ENCODE measurements at places on chromosomes 1 and 21.

DNA sequence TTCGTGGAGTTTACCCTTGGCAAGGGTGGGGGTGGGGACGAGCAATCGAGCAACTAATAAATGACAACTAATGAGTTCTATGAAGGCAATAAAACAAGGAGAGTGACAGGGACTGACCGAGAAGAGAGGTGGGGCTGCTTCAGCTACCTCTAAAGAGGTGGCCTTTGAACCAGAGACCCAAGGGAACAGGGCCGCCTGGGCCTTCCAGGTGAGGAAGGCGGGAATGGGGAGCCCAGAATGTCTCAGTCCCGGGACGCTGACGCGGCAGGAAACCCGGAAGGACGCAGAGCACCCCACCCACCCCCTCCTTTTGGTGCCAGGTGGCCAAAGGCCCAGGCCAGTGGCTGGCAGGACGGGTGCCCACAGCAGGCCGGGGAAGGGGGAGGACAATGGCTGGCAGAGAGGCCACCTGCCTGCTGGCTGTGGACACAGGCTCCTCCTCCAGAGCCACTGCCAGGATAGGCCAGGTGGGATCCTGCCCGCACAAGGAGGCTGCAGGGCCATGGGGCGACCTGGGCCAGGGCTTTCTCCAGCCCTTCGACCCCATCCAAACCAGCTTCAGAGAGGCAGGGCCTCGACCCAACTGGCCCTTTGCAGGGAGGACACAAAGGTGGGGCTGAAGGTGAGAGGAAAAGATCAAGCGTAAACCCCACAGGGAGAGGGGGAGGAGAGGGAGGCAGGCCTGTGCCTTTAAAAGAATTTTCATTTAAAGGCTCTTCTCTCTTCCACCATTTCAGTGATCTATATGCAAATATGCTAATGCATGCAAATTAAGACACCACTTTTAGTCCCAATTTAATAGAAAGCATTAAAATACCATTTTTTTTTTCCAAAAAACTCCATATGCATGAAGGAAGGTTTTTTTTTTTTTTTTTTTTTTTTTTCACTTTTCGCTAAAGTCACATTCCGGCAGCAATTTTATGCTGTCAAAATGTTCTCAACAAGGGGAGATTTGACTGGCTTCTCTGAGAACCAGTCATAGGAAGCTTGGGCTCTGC, 58.1 kb downstream of the CASZ1 start:
- H3K27me3 ChIP-seq: peaks cover 27% of the 10 kb centered on the region
- H3K4me1 ChIP-seq: no peaks in the 10 kb centered on the region
- no peak overlapping the region for H3K27ac ChIP-seq
- no peaks in the 10 kb centered on the region for H3K36me3 ChIP-seq

DNA sequence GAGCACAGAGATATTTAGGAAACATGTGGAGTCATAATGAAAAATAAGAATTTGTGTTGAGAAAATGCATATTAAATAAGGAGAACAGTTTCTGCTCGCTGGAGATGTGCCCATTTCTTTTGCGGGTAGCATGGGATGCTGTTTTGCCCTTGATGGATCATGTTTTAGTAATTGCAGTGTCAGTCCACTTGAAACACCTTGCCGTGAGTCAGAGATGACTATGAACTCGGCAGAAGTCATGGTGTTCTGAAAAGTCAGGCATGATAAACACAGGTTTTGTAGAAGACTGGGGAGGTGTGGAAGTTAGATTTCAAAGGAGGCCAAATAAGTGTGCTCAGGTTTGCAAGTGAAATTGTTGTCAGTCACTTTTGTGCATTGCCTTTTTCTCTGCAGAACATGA, 315.0 kb upstream of the LRRC7 start:
- H3K27me3 ChIP-seq: no peaks in the 10 kb centered on the region
- DNase-seq: no peak
- H3K27ac ChIP-seq: no peak overlapping the region

DNA sequence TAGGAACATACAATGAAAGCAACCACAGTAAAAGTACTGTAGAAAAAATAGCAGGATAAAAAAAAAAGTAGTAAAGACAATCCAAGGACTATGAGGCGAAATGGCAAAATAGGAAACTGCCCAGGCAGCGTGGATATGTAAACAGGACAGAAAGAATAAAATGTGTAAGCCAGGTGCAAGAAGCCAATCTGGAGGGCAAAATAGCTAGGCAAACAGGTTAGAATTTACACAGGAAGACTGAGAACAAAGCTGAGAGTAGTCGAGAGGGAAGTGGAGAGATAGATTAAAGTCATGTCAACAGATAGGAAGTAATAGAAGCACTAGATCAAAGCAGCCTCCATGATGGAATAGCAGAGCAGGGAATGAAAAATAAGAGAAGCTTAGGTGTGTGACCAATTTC, 124.2 kb upstream of the B3GALT2 start:
- H3K4me3 ChIP-seq: no peak overlapping the region
- peaks cover 7% of the 10 kb centered on the region for H3K4me1 ChIP-seq
- no peaks in the 10 kb centered on the region for H3K36me3 ChIP-seq
- no peaks in the 10 kb centered on the region for H3K27me3 ChIP-seq

DNA sequence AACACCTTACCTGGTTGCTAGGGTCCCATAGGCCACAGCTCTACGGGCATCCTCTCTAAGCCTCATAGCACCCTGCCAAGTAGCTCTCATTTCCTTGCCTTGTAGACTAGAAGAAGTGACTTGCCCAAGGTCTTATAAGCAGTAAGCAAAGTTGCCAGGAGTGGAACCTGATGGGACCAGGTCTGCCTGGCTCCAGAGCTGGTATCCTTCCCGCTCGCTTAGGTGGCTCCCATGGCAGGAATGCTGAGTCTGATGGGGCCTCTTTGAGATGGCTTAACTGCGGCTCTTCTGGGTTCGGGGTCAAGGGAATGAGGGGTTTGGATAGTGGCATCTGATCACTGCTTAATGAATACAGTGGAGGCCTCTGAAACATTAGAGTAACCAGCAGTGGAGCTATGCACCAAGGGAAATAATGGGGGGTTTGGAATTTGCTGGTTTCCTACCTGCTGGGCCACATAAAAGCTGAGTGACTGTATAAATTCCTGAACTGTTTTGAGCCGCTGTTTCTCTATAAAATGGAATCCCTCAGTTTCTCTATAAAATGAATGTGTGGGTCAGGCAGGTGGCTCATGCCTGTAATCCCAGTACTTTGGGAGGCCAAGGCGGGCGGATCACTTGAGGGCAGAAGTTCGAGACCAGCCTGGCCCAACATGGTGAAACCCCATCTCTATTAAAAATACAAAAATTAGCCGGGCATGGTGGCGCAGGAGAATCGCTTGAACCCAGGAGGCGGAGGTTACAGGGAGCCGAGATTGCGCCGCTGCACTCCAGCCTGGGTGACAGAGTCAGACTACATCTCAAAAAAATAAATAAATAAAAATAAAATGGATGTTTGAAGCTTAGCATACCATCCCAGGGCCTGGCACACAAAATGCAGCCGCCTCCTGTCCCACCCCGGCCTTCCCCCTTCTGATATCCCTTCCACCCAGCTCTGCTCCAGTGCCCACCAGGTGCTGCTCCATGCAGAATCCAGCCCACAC, 12.4 kb downstream of the FAM151A start:
- no peak for DNase-seq
- H3K27ac ChIP-seq: no peak overlapping the region
- H3K4me1 ChIP-seq: no peaks in the 10 kb centered on the region

- no peak overlapping the region for H3K4me3 ChIP-seq
- no peaks in the 10 kb centered on the region for H3K4me1 ChIP-seq
- no peak overlapping the region for H3K27ac ChIP-seq
- no peak for DNase-seq
- no peaks in the 10 kb centered on the region for H3K36me3 ChIP-seq
Observed at GRCh38 chr1:204598319-204598969, 82.2 kb downstream of the MDM4 start.

DNA sequence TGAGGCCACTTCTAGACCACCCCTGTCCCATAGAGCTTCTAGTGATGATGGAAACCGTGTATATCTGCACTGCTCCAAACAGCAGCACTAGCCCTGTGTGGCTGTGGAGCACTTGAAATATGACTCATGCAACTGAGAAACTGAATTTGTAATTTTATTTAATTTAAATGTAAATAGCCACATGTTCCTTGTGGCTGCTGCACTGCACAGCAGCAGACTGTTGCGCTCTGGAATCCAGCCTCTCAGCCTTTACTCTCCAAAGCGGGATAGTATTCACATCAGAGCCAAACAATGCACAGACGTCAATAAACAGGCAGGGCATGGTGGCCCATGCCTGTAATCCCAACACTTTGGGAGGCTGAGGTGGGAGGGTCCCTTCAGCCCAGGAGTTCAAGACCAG, 12.0 kb downstream of the CAPN2 start:
- DNase-seq: no peak
- H3K4me3 ChIP-seq: no peak overlapping the region
- no peaks in the 10 kb centered on the region for H3K4me1 ChIP-seq
- H3K27me3 ChIP-seq: no peaks in the 10 kb centered on the region
- no peak overlapping the region for H3K27ac ChIP-seq
- peaks cover 69% of the 10 kb centered on the region for H3K36me3 ChIP-seq

- no peak overlapping the region for H3K4me3 ChIP-seq
- H3K4me1 ChIP-seq: peaks cover 69% of the 10 kb centered on the region
Observed at GRCh38 chr1:227768125-227768439, 32.8 kb downstream of the SNAP47 start.

DNA sequence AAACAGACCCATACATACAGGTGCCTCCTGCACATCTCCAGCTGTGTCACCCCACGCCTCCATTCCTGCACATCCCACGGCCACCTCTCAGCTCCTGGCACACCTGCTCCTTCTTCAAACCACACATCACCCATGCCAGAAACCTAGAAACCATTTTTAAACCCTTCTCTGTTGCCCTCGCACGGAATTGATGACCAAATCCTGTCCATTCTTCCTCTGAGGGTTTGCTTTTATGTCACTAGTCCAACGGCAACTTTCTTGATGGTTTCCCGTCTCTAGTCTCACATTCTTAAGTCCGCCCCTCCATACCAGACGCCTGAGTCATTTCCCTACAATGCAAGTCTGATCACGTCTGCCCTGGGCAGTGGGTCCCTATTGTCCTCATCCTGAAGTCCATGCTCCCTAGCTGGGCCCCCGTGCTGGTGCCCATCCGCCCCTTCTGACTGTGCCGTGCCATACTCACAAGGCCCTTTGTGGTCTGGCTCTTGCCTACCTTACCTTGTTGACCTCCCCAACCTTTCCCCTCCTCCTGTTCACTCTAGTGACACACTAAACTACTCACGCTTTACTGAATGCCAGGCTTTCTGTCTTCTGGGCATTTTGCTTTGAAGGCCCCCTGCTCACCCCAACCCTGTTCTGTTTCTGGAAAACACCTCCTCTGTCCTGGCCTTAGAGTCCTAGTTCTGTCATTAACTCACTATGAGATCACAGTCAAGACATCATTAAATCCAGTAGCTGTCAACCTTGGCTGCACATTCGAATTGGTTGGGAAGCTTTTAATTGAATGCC, 17.6 kb downstream of the SLC2A1 start:
- peak overlapping the region; percentile 39 for H3K27ac ChIP-seq
- DNase-seq: no peak
- H3K36me3 ChIP-seq: peaks cover 16% of the 10 kb centered on the region
- no peaks in the 10 kb centered on the region for H3K27me3 ChIP-seq

GRCh38 chr1:209808059-209808581, 2.2 kb upstream of the IRF6 start:
- peaks cover 12% of the 10 kb centered on the region for H3K4me1 ChIP-seq
- H3K27ac ChIP-seq: no peak overlapping the region
- DNase-seq: no peak
- H3K4me3 ChIP-seq: no peak overlapping the region
- H3K27me3 ChIP-seq: no peaks in the 10 kb centered on the region
- H3K36me3 ChIP-seq: no peaks in the 10 kb centered on the region

DNA sequence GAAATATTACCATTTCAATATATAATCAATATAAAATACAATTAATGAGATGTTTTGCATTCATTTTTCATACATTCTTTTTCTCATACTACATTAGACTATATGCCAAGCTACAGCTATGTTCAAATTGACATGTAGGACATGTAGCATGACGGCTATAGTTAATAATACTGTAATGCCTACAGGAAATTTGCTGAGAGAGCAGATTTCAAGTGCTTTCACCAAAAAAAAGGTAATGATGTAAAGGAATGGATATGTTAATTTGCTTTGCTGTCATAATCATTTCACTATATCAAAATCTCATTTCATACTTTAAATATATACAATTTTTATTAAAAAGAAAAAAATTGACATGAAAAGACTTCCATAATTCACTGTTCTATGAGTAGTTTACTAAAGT, 215.1 kb downstream of the KCNH1 start:
- no peak overlapping the region for H3K4me3 ChIP-seq
- no peak for DNase-seq
- no peaks in the 10 kb centered on the region for H3K36me3 ChIP-seq
- H3K4me1 ChIP-seq: no peaks in the 10 kb centered on the region
- H3K27ac ChIP-seq: no peak overlapping the region
- no peaks in the 10 kb centered on the region for H3K27me3 ChIP-seq

DNA sequence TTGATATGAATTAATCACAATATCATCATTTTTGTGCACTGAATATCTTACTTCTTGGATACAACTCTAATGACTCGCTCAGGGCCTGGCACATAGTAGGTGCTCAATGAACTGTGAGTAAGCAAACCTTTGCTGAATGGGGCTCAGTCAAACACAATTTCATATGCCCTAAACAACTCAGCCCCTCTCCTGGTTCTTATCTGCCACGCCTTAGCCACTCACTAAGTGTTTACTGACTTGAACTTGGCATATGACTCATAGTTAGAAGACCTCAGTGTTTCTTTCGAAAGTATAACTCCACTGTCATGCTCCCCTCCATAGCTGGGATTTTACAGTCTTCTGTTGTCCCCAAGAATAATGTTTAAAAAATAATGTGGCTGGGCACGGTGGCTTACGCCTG, 4.8 kb upstream of the IFNLR1 start:
- peak overlapping the region; percentile 23 for H3K27ac ChIP-seq
- peaks cover 44% of the 10 kb centered on the region for H3K4me1 ChIP-seq
- H3K27me3 ChIP-seq: peaks cover 4% of the 10 kb centered on the region
- H3K4me3 ChIP-seq: no peak overlapping the region
- DNase-seq: no peak
- no peaks in the 10 kb centered on the region for H3K36me3 ChIP-seq

GRCh38 chr1:180579961-180580611, 21.3 kb downstream of the OVAAL start:
- no peaks in the 10 kb centered on the region for H3K36me3 ChIP-seq
- no peaks in the 10 kb centered on the region for H3K4me1 ChIP-seq
- no peak overlapping the region for H3K27ac ChIP-seq

GRCh38 chr1:214220891-214221290, 60.1 kb upstream of the SMYD2 start:
- no peaks in the 10 kb centered on the region for H3K36me3 ChIP-seq
- no peak overlapping the region for H3K4me3 ChIP-seq
- DNase-seq: no peak
- H3K27me3 ChIP-seq: peaks cover 15% of the 10 kb centered on the region
- H3K27ac ChIP-seq: no peak overlapping the region
- H3K4me1 ChIP-seq: no peaks in the 10 kb centered on the region

GRCh38 chr1:14372526-14372925, 226.0 kb upstream of the KAZN start:
- H3K4me1 ChIP-seq: no peaks in the 10 kb centered on the region
- H3K4me3 ChIP-seq: no peak overlapping the region
- H3K36me3 ChIP-seq: no peaks in the 10 kb centered on the region
- peaks cover 4% of the 10 kb centered on the region for H3K27me3 ChIP-seq
- no peak for DNase-seq

- no peaks in the 10 kb centered on the region for H3K36me3 ChIP-seq
- no peaks in the 10 kb centered on the region for H3K4me1 ChIP-seq
- H3K27me3 ChIP-seq: no peaks in the 10 kb centered on the region
- no peak for DNase-seq
- no peak overlapping the region for H3K4me3 ChIP-seq
- H3K27ac ChIP-seq: no peak overlapping the region
Observed at GRCh38 chr1:153430561-153430960, 14.2 kb downstream of the S100A7A start.

All from T-cell (primary cell).